EH (cell line): ENCODE measurements at places on chromosomes 16 and 17.

DNA sequence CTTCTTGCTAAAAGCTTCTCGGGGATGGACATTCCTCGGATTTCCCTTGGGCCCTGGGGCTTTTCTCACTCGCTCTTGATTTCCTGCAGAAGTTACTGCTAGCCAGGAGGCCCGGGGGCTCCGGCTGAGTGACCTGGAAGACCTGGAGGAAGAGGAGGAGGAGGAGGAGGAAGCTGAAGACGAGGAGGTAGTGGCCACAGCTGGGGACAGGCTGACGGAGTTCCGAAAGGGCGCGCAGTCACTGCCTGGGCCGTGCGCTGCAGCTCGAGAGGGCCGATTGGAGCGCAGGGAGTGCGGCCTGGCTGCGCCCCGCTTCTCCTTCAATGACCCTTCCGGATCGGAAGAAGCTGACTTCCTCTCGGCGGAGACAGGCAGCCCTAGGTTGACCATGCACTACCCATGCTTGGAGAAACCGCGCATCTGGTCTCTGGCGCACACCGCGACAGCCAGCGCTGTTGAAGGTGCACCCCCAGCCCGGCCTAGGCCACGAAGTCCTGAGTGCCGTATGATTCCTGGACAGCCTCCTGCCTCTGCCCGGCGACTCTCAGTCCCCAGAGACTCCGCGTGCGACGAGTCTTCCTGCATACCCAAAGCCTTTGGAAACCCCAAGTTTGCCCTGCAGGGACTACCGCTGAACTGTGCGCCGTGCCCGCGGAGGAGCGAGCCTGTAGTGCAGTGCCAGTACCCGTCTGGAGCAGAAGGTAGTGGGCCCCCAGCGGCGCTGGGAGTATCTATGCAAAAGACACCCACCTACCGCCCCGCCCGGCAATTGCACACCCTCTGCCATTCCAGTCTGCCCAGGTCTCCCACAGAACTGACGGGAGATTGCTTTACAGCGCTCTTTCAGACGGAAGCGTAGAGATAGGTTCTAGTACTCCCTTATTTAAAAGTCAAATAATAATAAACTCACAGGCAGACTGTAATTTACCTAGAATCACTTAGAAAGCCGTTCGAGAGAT, 4.9 kb downstream of the IRX6 start:
- no peak for DNase-seq

DNA sequence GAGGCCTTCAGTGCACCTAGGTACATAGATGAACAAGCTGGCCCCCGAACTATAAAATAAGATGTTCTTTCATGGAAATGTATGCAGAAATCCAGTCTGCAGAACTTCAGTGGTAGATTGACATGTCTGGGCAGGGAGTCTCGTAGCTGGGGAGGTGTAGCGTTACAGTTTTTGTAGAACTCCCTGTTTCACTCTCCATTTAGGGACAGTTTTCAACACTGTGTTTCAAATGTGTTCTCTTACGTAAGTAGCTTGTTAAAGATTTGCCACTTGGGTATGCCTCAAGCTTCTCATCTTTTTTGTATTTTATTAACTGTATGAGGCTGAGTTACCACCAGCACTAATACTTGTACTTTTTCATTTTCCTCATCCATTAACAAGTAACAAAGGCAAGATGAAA, 46.6 kb downstream of the PLD6 start:
- DNase-seq, result no peak

- peak; percentile 11 for DNase-seq
These were observed 190.1 kb downstream of the C16orf78 start for GRCh38 chr16:49563666-49564065.

DNA sequence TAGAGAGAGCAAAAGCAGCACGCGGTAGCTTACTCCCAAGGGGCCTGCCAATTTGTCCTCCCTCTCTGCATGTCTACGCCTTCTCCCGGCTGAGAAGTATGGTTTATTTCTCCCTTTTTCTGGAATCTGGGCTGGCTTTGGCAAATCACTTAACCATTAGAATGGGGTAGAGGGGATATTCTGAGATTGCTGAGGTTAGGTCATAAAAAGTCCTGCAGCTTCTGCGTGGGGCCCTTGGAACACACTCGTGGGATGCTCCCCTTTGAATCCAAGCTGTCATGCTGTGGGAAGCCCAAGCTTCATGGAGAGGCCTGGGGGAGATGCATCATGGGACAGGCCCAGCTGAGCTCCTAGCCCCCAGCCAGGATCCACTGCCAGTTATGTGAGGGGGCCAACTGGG, 403.6 kb upstream of the MAF start:
- DNase-seq, result no peak

DNA sequence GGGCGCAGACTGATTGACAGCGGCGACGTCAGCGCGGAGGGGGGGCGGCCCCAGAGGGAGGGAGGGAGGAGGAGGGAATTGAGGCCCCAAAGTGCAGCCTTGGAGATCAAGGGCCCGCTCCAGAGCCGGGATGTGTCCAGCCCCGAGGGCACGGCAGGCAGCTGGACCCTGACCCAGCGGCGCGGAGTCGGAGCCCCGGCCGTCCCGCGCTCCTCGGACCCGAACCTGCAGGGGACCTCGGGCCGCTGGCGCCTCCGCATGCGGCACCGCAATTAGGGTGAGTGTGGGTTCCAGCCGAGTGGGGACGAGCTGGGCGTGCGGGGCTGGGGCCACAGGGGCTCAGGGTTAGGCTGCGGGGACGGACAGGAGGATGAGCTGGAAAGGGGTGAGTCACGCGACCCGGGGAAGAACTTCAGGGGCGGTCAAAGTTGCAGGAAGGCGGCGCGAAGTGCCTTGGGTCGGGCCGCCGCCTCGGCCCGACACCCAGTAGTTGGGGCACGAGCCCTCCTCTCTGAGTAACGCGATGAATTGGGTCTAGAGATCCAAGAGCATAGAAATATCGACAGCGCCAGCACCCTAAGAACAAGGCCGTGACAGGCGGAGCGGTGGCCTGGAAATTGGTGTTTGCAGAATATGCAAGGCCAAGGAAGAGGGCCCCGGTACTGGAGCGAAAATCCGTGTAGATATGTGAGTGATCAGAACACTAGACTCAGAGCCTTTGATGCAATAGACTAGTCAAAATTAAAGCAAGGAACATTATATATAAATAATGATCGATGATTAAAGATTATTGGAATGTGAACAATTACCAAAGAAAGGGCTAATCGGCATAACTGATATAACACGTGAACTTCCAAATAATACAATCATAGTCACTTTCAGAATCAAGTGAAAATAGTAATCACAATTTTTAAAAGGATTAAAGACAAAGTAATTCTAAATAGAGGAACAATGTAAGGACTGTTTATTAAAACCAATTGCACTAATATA, at the start of gene TBX4:
Gene TBX4, plus strand, starts transcription at position 122 of the 990 bp plus-strand sequence. CDS start 4,069 bp downstream, outside the sequence.
- DNase-seq, result no peak

DNA sequence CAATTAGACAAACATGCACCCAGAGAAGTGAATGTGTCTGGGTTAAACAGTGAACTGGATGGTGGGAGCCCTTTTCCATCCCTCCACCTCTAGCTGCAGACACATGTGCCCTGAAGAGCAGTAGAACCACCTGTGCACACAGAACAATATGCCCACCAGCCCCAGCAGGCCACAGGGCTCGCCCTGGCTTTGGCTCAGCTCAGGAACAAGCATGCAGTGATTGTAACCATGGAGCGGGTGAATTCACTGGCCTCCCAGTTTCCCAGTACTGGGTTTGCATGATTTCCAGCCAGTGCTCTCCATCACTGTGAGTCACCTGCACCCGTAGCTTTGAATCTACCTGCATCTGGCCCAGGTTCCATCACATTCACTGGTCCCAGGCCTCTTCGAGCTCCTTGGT, 5.2 kb downstream of the GPR179 start:
- no peak for DNase-seq

GRCh38 chr17:39579318-39580081, 28.2 kb downstream of the NEUROD2 start:
- DNase-seq, result no peak

DNA sequence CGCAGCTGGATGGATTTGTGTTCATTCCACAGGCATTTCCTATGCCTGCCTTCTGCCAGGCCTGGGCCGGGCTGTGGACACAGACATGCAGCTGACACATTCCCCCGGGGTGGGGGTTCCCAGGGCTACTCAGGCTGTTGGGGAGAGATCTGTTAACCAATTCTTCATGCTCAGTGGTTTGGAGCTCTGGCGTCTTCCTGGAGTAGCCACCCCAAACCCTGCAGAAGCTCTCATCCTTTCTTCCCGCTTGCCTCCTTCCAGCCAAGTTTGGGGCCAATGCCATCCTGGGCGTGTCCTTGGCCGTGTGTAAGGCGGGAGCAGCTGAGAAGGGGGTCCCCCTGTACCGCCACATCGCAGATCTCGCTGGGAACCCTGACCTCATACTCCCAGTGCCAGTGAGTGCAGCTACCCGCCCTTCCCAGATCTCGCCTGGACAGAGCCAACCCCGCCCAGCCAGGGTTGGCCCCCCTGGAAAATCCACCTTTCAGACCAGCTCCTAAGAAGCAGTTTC, 2.6 kb downstream of the ENO3 start:
- peak; percentile 86 for DNase-seq

- peak; percentile 54 for DNase-seq
These were observed 97.4 kb downstream of the VAT1L start for GRCh38 chr16:77885571-77886295.

DNA sequence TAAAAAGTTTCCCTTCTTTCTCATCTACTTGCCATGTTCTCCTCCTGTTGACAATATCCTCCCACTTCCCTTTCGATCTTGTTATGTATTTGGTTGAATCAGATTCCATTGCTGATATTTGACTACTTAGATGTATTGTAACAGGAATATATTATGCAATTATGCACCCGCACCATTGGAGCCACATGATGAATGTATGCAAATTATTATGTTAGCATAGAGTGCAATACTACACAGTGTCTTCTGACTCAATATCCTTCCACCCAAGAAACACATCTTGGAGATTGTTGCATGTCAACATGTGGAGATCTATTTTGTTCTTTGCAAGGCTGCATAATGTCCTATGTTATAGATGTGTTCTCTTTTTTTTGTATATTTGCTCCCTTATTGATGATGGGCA, 219.2 kb upstream of the RBFOX1 start:
- no peak for DNase-seq

DNA sequence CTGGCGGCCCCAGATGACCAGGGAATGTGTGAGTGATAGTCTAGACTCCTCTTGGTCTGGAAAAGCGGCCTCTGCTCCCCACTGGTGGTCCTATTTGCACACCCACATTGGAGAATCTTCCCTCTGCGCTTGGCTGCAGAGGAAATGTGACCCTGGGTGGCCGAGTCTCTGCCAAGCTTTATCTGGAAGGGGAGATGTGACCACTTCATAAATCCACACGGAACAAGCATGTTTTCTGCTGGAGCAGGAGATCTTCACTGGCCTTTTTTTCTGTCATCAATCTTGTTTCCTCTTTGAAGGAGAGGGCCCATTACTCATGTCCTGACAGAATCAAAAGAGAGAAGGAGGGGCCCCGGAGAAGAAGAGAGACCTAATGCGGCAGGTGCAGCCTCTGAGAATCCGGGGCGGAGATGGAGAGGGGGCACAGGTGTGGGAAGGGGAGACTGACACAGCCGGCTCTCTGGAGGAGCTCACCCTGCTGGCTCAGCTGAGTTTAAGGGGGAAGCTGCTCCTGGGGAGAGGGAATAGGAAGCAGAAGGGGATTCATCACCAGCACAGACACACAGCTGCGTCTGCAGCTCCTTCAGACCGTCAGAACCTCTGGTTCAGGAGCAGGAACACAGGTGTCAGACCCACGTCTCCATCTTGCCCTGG, 116.3 kb downstream of the SOX9 start:
- no peak for DNase-seq

GRCh38 chr17:79989106-79989835, 46.4 kb downstream of the TBC1D16 start:
- DNase-seq, result no peak

DNA sequence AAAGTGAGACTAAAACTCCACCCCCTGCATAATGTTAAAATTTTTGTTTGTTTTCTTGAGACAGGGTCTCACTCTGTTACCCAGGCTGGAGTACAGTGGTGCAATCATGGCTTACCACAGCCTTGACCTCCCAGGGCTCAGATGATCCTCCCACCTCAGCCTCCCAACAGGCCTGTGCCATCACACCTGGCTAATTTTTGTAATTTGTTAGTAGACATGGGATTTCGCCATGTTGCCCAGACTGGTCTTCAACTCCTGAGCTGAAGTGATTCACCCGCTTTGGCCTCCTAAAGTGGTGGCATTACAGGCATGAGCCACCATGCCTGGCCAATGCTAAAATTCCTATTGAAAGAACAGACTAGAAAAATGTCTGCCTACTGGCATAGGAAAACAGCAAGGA, 103.8 kb downstream of the TRIM37 start:
- DNase-seq, result peak; percentile 37

GRCh38 chr16:67940446-67941089, 3.4 kb downstream of the LCAT start:
- DNase-seq, result no peak
